GM23338 (cell line): ENCODE measurements at places on chromosomes 2 and 18. TPM values are rescaled to one million over a fixed set of nuclear protein-coding genes. Genes with fewer than 3 reads are reported as not detected.

ACTG2 gene
- polyA plus RNA-seq = 6.3 and 8.0 TPM in 2 replicates

DQX1 gene
- polyA plus RNA-seq = 0.32 and 0.54 TPM in 2 replicates

USP40 gene
- polyA plus RNA-seq = 4.0 and 5.7 TPM in 2 replicates

QPCT gene
- 12.1 and 13.2 TPM in 2 replicates for polyA plus RNA-seq

ZSWIM2 gene
- not detected in 2 replicates for polyA plus RNA-seq

MARCHF4 gene
- polyA plus RNA-seq = 0.45 and 0.70 TPM in 2 replicates

MC2R gene
- polyA plus RNA-seq = not detected in 2 replicates

ASB18 gene
- polyA plus RNA-seq = not detected in 2 replicates

- no peak for DNase-seq
These were observed 33.5 kb upstream of the CD226 start for GRCh38 chr18:69980982-69981804.

- no peak for DNase-seq
These were observed 178.0 kb downstream of the MCFD2 start for GRCh38 chr2:46737577-46737976.

DNA sequence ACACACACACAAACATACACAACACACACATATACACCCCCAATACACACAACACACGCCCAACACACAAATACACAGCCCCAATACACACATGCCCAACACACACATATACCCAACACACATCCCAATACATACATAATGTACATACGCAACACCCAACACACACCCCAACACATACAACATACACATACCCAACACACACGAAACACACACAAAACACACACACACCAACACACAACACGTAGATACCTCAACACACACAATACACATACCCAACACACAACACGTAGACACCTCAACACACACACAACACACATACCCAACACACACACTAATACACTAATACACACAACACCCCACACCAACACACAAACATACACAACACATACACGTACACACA lies 8.9 kb upstream of the STK25 start:
- no peak for DNase-seq

DNA sequence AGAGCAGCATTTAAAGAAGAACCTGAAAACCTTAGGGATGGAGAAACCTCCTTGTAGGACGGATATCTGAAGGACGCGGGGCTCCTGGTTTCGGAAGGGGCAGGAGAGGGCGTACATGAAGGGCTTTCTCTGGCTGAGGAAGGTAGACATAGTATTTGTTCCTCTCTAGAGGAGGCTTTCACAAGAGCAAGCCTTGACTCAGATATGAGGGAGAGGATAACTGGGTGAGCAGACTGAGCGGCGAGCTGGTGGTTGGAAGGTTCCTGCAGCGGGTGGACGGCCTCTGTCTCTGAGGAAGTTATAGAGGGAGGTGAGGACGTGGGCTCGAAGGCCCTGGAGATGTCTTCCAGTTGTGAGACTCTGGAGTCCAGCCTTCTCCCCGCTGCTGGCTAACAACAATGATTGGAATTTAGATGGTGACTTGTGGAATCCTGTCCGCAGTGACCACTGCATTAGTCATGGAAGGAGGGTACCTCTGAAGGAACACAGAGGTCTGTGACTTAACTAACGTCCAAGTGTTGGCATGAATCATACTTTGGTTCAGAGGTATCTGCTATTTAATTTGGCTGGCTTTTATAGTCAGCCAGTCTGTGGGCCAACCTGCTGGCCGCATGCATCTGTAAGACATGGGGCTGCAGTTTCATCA lies 80.9 kb downstream of the ASAP2 start:
- no peak for DNase-seq

GRCh38 chr2:227653419-227653818 lies 13.2 kb upstream of the SCYGR5 start:
- no peak for DNase-seq

GRCh38 chr2:224799691-224800090 lies 83.5 kb upstream of the CCDC195 start:
- DNase-seq = no peak

GRCh38 chr2:9200633-9201015 lies 6.0 kb upstream of the ASAP2 start:
- DNase-seq = no peak

GRCh38 chr2:216757532-216757931 lies 62.2 kb upstream of the IGFBP5 start:
- no peak for DNase-seq

DNA sequence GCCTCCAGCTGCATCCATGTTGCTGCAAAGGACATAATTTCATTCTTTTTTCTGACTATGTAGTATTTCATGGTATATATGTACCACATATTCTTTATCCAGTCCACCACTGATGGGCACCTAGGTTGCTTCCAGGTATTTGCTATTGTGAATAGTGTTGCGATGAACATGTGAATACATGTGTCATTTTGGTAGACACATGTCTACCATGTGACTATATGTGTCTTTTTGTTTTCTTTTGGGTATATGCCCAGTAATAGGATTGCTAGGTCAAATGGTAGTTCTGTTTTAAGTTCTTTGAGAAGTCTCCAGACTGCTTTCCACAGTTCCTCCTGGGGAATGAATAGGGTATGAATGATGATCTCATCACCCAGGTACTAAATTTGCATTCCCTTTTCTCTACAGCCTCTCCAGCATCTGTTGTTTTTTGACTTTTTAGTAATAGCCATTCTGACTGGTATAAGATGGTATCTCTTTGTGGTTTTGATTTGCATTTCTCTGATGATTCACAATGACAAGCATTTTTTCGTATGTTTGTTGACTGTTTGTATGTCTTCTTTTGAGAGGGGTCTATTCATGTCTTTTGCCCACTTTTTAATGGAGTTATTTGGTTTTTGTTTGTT lies 35.6 kb upstream of the FEZ2 start:
- DNase-seq = no peak

- no peak for DNase-seq
These were observed 9.1 kb downstream of the SEPTIN2 start for GRCh38 chr2:241324775-241325174.

DNA sequence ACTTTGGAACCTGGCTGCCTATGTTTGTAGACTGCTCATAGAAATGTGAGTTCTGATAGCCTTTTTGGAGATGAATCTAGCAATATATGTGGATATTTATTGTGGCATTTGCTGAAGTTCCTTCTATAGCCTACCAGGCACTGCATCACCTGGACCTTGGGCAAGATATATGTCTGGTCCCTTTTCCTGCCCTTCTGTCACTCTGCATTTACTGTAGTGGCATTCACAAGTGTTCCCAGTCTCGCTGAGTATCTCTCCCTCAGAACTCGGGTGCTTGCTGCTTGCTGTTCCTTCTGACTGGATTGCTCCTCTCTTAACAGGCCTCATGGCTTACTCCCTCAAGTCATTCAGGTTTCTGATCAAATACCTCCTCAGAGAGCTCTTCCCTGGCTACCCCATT lies 145.0 kb downstream of the UBE2E3 start:
- no peak for DNase-seq

GRCh38 chr2:172100080-172100934 lies 2.4 kb downstream of the DLX2 start:
- peak; percentile 55 for DNase-seq

DNA sequence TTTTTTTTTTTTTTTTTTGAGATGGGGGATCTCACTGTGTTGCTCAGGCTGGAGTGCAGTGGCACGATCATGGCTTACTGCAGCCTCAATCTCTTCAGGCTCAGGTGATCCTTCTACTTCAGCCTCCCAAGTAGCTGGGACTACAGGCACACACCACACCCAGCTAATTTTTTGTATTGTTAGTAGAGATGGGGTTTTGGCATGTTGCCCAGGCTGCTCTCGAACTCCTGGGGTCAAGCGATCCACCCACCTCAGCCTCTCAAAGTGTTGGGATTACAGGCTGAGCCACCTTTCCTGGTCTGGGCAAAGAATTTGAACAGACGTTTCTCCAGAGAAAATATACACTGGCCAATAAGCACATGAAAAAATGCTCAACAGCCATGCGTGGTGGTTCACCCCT lies 2.9 kb upstream of the SNRNP200 start:
- no peak for DNase-seq

DNA sequence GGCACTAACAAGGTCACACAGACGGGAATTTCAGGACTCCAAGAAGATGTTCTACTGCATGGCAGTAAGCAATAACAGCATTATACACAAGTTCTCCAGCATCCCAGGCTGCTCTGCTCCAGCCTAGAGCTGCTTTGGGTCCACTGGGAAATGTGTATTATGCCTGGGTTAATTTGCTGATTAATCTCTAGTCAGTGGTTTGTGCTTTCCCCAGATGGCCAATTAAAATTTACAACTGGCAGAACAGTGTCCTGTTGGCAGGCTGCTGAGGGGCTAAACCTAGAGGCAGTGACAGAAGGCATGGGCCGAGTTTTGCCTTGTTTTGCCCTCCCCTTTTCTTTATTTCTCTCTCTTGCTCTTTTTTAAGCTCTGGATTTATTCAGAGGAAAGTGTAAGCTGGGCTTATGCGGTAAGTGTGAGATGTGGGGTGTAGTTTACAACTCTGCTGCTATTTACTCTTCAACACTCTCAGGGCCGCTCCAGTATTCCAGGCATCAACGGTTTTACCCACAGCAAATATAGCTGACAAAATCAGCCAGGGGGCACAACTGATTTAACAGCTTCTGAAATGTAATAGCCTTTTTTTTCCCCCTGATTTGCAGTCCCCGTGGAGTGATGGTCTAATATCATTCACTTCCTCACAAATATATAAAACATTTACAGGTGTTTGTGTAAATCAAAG lies 348.0 kb downstream of the GPD2 start:
- DNase-seq = peak; percentile 8
